NCI-H1436 treated with DMSO at 0.1 percent for 48 hours (cell line): ENCODE measurements at places on chromosomes 3 and 15.

GRCh38 chr3:42666577-42666998 is 13.1 kb downstream of the ZBTB47 start:
- no peak for DNase-seq

GRCh38 chr15:69712991-69713390 is 260.4 kb downstream of the RPLP1 start:
- DNase-seq = no peak

DNA sequence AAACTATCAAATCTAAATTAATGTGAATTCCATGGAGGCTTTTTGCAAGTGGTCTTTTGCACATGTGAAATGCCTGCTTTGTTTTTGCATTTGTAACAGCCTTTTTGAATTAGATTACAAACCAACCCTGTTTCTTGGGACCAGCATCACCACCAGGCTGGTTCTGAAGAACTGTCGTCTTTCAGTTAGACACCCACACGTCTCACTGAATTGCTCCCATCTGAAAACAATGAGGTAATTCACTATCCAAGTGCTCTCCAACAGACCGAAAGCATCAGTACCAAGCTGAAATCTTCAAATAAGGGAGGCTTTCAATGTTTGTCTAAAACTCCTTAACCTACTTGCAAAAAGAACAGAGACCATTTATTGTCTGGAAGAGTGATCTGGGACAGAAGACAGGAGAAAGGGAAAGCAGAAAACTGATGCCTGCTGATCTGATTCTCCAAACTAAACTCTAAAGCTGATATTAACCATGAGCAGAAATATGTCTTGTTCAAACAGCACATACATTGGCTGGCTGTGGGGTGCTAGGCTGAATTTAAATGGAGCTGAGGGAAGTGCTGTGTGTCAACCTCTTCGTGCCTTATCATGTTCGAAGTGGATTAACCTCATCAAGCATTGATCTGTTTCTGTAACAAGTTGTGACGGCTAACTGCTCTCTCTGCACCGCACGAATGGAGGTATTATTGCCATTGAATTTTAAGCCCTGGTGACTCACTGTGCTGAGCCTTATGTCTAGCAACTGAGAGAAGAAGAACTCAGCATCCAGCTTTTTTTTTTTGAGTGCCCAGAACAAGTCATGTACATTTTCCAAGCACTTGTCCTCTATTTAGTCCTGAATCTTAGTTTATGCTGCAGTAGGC is 213.7 kb upstream of the P2RY1 start:
- no peak for DNase-seq

DNA sequence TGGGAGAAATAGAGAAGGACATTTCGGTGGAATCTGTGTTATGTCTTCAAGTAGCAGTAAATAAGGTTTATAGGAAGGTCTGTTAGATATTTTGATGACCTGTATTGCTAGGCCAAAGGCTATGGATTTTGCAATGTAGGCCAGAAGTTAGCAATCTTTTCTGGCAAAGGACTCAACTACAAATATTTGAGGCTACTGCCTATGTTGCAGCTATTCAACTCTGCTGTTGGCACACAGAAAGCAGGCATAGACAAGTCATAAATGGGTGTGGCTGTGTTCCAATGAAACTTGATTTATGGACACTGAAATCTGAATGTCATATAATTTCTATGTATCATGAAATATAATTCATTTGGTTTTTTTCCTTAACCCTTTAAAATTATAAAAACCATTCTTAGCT is 438.7 kb upstream of the C2CD4B start:
- no peak for DNase-seq

- DNase-seq = no peak
These were observed 191.6 kb downstream of the KCNAB1 start for GRCh38 chr3:156311930-156312329.

DNA sequence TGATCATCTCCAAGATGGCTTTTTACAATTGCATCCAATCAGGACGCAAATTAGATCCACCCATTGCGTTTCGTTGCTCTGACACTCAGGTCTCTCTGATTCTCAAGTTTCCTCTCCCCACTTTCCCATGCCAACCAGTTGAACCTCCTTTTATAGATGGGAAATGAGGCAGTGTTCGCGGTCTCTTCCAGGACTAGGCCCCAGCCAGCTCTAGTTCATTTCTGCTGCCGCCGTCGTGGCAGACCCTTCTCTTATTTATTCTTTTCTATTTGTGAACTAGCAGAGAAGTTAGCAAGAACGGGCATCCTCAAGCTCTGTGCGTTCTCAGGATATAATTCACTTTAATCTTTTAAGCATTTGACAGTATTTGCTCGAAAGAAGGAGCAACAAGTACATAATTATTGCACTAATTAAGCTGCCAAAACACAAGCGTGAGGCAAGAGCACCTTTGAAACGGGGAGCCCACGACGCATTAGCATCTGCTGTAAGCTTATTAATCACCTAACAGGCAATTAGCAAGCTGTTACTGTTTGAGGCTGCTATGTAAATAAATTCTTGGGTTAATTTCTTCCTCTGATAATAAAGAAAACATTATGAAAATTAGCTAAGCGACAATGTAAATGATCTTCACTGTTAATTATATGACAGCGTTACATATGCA is 246.4 kb upstream of the TLE3 start:
- peak; percentile 68 for DNase-seq

DNA sequence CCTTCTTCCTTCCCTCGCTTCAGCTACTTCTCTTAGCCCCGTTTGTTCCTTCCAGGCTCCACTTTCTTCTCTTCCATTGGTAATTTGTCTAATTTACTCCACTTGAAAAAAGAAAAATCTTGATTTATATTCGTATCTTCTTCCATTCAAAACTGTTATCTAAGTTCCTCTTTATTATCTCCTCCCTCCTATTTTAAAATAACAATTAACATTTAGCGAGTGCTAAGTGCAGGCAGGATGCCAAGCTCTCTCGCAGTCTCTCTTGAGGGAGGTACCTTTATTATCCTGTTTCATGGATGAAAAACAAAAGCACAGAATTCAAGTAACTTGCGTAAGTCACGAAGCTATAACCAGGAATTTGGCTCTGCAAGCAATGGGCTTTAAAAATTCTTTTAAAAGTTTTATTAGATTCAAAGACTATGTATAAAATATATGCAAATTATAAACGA is 418.9 kb upstream of the NAALADL2 start:
- no peak for DNase-seq

DNA sequence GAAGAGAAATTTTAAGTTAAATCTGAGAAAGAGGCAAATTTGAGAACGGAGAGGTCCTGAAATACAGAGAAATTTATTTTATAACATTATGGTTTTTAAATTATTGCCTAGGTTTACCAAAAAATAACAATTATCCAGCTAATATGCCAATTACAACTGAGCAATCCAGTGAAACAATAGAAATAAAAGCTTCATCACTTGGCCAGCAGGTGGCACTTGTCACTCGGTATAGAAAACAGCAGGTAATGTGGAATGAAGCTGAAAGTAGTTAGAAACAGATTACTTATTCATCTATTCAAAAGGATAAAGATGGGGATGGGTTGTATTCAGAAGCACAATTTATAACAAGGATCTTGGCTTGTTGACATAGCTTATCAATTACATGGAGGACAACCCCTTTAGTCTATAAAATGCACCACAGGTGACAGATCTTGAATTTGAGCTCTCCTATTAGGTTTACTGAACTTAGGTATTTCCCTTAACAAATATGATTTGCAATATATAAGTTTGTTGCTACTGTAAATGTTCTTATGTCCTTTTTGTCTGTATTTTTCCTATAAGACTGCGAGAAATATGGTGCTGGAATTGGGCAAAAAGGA is 70.1 kb upstream of the GUCA1C start:
- DNase-seq = no peak

DNA sequence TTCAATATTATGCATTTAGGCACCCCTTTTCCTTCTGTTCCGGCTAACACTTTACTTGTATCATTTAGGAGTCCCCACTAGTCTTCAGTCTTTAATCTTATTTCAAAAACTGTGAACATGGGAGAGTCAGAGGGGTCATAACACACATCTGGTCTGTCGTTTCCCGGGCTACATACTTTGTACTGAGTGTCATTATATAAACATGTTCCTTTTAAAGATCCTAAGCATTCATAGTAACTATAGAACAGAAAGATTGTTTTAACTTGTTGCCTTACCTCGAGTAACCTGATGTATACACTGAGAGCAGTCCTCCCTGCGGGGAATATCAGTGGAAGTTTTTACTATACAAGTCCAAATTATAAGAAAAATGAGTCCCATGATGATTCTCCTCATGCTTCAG is 78.2 kb upstream of the VEPH1 start:
- DNase-seq = no peak

DNA sequence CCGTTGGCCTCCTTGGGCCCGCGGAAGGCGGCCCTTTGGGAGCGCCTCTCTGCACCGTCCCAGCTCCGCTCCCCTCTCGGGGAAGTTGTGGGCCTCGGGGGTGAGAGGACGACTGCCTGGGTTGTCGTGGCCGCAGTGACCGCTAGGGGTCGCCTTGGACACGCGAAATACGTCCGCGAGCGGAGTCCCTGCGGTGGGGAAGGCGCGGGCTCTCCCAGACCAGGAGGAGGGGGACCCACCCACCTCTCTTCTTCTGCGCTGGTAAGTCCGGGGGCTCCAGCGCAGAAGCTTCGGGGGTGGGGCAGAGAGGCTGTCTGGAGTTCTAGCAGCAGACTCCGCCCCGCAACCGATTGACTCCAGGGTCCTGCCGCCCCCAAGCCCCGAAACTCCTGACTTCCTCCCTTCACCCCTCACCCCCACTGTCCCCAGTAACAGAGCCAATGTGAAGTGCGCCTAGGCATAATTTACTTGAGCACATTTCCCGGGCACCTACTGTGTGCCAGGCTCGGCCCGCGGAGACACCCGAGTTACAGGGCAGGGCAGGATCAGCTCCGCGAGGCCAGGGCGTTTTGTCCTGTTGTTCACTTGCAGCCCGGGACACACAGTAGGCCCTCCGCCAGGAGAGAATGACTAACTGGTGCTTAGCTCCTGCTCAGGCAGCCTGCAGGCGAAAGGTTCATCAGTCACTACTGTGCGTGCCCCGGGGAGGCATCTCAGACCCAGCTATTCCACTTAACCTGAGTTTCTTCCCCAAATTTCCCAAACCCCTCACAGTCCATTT is 32.8 kb downstream of the DNASE1L3 start:
- DNase-seq = no peak

DNA sequence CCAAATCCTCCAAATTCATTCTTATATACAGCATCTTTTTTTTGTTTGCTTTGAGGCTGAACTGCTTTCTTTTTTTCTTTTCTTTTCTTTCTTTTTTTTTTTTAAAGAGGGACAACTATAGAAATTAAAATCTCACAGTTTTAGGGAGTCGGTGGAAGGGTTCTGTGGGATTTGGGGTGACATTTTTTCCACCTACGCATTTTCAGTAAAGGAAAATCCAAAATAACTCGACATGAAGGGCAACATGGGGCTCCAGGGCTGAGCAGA is 3.0 kb upstream of the FEZF2 start:
- no peak for DNase-seq

DNA sequence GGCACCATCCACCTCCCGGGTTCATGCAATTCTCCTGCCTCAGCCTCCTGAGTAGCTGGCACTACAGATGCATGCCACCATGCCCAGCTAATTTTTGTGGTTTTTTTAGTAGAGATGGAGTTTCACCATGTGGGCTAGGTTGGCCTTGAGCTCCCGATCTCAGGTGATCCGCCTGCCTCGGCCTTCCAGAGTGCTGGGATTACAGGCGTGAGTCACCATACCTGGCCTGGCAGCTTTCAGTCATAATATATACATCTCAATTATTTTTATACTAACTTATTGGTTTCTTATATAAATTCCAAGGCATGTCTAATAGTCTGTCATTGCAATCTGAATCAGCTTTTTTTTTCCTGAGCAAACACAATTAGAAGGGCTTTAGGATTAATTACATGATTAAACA is 74.0 kb upstream of the CCNL1 start:
- DNase-seq = no peak

GRCh38 chr3:52434491-52435115 is 10.3 kb downstream of the SEMA3G start:
- DNase-seq = no peak

GRCh38 chr3:60584250-60584649 is 667.0 kb downstream of the FHIT start:
- no peak for DNase-seq

- DNase-seq = no peak
These were observed 41.7 kb upstream of the MYO5C start for GRCh38 chr15:52337198-52337853.

DNA sequence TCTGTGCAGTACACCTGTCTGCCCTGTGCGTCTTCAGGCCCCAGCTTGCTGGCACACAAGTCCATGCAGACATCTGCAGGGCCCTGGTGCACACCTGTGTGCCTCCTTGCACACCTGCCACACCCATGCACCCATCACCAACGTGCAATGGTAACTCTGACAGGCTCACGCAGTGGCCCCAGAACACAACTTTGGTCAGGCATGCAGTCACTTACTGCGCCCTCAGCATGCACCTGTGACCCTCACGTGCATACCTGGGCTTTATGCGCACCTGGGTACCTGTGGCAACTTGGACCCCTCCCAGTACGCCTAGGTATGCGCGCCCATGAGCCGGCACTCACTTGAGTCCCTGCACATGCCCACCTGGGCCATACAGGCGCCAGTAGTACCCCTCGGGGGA is 1.7 kb downstream of the PLXND1 start:
- no peak for DNase-seq

- no peak for DNase-seq
These were observed 56.1 kb upstream of the CPNE4 start for GRCh38 chr3:132090921-132091320.

- DNase-seq = no peak
These were observed 188.3 kb downstream of the RSL24D1 start for GRCh38 chr15:55008421-55008820.

GRCh38 chr3:32495085-32495484 is 7.6 kb downstream of the CMTM6 start:
- no peak for DNase-seq

DNA sequence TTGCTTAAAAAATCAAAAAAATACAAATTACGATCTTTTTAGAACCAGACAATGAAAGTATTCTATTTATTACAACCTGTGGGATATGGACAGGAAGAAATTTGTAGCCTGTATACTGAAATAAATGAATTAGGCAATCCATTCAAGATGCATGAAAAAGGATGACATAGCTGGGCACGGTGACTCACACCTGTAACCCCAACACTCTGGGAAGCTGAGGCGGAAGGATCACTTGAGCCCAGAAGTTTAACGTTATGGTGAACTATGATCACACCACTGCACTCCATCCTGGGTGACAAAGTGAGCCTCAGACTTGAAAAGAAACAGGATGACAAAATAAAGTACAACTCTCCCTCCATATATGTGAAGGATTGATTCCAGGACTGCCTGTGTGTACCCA is 74.1 kb downstream of the MSL2 start:
- DNase-seq = no peak

- DNase-seq = no peak
These were observed 35.0 kb downstream of the MLH1 start for GRCh38 chr3:37028329-37028728.

GRCh38 chr15:53569751-53570480 is 189.5 kb downstream of the WDR72 start:
- DNase-seq = no peak

- no peak for DNase-seq
These were observed 11.3 kb upstream of the LIMD1 start for GRCh38 chr3:45583021-45583851.
